NCI-H1930 (cell line): ENCODE measurements at places on chromosomes 3 and 15.

GRCh38 chr3:196650740-196651311, 11.3 kb downstream of the NRROS start:
- no peak for DNase-seq

GRCh38 chr15:73225358-73226015, 143.3 kb downstream of the HCN4 start:
- DNase-seq = no peak

- DNase-seq = no peak
Measured at GRCh38 chr15:30953731-30954378, 37.6 kb downstream of the MTMR10 start.

GRCh38 chr3:179449636-179450035, 1.6 kb downstream of the GNB4 start:
- no peak for DNase-seq

DNA sequence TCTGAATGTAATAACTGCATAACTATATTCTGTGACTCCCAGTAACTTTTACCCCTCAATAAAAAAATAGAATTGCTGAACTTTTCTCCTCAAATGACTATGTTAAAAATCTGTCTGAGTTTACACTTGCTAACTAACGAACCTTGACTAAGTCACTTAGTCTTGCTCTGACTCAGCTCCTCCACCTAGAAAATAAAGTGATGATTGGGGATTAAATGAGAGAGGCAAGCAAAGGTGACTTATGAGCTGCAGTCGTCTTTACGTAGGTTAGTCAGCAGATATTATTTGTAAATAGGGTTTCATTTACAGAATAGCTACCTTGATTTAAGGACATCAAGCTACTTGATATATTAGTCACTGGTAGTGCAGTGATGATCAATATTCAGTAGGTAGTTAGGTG, 476.9 kb downstream of the MECOM start:
- DNase-seq = no peak

- no peak for DNase-seq
Measured at GRCh38 chr3:157857440-157857839, 248.8 kb downstream of the SHOX2 start.

- no peak for DNase-seq
Measured at GRCh38 chr3:70855149-70855548, 542.7 kb upstream of the MDFIC2 start.

DNA sequence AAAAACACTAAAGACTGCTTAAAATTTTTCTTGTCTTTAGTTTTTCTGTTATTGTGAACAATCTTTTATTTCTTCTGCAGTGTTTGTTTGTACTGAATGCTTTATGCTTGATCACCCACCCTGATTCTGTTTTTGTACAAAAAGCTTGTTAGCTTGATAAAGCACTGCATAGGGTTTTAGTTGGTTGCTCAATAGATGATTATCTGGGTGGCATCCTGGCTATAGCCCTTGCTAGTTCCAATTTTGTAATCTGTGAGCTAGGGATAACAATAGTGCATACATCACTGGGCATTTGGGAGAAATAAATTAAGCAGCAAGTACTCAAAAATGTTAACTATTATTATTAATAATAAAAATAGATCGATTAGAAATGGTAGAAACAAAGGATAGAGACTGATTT, 102.3 kb downstream of the ZPLD1 start:
- no peak for DNase-seq

DNA sequence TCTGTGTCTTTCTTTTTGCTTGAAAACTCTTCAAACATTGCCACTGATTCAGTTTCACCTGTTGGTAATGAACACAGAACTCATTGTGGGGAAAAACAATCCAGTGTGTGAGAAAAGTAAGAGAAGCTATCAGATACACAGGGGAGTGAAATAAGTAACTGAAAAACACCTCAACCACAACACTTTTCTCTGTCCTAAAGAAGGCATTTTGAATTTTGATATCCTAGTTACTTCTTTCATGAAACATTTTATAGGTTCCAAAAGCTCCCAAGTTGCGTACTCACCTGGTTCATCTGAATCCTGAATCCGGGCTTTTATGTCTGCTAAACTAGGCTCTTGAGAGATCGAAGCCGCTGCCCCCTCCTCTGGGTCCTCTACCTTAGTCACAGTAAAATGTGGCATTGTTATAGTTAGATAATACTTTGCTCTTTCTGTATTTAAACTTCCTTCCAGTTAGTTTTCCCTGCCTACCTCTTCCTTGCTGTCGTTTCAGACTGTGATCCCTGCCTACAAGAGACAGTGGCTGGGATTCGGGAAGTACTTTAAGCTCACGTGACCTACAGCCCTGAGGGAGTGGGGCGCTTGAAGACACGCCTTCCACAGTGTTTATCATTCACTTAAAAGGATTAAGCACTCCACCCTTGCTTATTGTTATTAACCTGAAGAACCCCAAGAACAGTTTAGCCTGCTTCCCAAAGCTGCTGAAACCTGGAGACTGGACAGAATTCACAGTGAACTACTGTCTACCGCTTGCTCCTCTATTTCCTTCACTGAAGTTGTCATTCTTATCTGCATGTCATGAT, 19.1 kb downstream of the SLC12A6 start:
- DNase-seq = no peak

DNA sequence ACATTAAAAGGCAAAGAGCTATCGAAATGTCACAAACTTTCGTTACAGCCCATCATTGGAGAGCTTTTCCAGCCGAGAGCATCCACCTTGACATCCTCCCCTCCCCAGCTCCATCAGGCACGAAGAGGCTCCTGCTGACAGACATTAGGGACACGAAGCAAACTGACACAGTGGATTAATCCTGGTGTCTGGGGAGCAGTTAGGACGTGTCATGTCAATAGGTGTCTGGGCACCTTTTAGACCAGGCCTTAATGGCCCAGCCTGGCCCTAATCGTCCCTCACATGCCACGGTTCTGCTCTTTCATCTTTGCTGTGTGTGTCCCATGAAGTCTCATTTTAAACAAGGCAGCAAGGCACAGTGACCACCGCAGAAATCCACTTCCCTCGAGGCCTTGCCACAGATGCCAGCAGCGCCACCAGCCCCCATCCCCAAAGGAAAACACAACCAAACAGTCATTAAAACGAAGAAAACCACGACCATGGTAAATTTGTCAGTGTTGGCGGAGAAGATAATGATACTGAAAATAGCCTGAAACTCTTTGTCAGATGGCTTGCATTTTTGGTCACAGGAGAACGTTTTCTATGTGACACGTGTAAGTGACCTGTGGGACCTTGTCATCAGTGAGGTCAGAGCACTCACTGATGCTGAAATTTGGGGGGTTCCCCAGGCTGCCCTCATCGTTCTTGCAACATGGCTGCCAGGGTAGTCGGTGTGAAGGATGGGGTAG, 16.3 kb upstream of the PCSK6 start:
- DNase-seq = no peak

DNA sequence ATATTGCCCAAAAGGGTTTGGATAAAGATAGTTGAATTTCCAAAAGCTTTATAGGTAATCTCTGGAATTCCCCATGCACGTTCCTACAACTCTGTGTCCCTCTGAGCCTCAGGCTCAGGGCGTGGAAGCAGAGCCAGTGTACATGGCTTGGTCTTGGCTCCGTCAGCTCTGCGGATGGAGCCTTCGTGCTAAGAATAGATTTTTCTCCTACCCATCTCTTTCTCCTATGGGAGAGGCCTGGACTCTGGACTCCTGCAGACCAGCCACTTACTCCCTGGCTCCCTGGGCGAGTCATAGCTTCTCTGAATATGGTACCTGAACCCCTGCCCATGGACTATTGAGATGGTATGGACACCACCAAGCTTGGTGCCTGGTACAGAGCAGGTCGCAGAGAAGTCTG, 99.9 kb downstream of the EEFSEC start:
- no peak for DNase-seq

DNA sequence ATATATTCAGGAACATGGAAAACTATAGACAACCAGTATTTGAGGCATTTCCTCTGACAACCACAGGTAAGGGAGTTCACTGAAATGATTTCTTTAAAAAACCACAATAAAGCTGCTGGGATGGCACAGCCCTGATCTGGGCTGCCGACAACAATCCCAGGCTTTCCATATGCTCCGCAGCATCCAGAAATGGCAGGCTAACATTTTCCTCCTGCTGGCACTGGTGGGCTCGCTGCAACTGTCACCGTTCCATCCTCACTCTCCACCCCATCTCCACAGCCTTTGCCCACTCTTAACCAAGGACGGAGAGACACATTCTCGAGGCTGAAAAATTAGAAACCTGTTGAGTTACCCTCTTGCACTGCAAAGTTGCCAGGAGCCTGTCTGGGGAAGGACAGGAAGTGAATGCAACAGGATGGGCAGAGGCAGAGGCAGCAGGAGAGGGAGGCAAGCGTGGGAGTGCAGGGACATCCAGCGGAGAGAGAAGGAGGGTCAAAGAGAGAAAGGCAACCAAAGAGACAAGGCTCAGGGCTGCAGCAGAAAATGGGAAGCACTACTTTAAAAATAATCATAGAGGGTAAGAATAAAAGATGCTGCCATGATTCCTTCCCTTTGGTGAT, 79.0 kb upstream of the ARRDC4 start:
- DNase-seq = no peak

- no peak for DNase-seq
Measured at GRCh38 chr15:84915606-84915958, 31.1 kb downstream of the SLC28A1 start.

- no peak for DNase-seq
Measured at GRCh38 chr3:19559724-19560442, 374.1 kb downstream of the EFHB start.

- no peak for DNase-seq
Measured at GRCh38 chr3:10015461-10015904, 10.8 kb upstream of the FANCD2 start.

- no peak for DNase-seq
Measured at GRCh38 chr3:40705663-40706062, 180.9 kb downstream of the ZNF621 start.

- DNase-seq = no peak
Measured at GRCh38 chr15:88636050-88636449, 2.8 kb upstream of the ISG20 start.

- no peak for DNase-seq
Measured at GRCh38 chr3:31776016-31776415, 205.0 kb downstream of the OSBPL10 start.

- DNase-seq = no peak
Measured at GRCh38 chr3:72368331-72368975, 479.8 kb downstream of the SHQ1 start.

GRCh38 chr3:43152649-43153048, 46.8 kb upstream of the POMGNT2 start:
- no peak for DNase-seq

- DNase-seq = no peak
Measured at GRCh38 chr15:98751767-98752166, 103.4 kb downstream of the IGF1R start.

DNA sequence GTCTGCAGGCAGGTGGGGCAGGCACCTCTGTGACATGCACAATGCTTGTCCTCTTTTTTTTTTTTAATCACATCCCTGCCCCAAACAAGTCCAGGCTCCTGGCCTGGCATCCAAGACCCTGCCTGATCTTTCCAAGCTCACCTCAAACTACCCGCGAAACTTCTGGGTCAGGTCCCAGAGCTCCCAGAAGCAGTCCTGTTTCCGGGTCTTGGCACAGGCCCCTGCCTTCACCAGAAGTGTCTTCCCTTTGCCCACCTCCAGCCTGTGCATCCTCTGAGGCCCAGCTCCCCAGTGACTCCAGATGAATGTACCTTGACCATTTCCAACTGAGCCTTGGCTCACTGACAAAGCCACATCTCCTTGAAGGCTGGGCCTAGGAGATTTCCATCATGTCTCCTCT, 23.0 kb downstream of the PLA2G4E start:
- DNase-seq = no peak

- DNase-seq = no peak
Measured at GRCh38 chr3:128068156-128068620, 16.0 kb downstream of the SEC61A1 start.

DNA sequence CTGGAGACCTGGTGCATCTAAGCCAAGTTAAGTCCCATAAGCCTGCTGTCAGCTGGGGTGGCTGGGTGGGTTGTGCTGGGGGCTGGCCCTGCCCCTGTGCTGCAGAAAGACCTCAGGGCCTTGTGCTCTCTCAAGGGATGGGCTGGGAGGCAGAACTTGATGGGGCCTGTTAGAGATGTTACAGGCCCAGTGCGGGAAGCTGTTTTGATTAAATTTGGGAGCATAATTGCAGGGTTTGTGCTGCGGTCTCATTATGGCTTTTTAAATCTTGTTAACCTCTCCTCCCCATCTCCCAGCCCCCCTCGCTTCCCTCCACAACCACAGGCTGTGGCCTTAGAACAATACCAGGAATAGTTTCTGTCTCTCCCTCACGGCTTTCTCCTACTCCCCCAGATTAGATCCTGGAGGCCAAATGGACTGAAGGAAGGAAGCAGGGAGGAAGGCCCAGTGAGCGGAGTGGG, 87.6 kb upstream of the TLE3 start:
- no peak for DNase-seq

DNA sequence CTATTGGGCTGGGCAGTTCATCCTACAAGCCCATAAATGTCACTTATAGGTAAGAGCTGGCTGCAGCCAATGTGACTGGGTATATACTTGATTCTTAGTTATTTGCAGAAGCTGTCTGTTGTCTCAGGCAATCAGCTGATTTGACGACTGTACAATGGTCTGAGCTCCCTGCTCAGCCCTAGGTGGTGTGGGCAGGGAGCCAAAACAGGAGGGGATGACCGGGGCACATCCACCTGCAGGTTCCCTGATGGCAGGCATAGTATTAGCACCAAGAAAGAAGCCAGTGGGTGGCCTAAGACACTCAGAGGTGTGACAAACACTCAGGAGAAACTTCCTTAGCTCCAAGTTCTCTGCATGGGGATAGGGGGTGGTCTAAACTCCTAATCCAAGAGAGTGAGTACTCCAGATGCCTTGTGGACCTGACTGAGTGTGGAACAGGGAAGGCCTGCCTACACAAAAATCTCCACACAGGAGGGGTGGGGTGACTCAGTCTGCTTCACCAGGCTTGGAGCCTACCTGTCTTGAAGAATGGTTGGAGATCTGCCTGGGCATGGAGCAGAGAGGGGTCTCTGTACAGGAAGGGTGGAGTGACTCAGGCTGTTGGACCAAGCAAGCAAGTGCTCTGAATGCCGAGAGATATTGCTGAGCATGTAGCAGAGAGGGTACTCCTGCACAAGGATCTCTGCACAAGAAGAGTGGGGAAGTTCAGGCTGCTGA, 690.4 kb upstream of the NAALADL2 start:
- no peak for DNase-seq

GRCh38 chr3:193982258-193982659, 153.7 kb upstream of the HES1 start:
- no peak for DNase-seq

DNA sequence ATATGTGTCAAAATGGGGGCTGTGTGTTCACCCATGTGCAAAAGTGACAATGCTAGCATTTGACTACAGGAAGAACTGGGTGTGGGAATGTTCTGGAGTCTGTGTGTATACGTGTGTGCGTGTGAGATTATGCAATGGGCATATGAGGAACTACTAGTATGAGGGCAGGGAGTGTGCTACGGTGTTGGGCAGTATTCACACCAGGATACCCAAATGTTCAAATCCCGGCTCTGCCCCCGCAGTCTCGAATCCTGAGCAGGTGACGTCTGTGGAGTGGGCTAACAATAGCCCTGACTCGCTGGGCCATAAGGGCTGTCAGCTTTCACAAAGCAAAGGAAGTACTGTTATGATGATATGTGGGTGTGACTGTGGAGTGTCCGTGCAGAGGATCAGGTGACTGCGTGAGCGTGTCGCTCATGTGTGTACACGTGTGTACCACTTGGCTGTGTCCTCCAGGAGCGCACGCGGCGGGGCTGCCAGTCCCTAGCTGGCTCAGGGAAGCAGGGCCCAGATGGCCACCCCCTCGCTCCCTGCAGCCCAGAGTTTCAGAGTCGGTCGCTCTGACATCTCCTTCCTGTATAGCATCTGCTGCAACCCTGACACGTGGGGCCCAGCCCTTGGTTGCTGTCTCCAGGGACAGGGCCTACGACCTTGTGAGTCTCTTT, 27.2 kb downstream of the IQSEC1 start:
- no peak for DNase-seq

GRCh38 chr3:160852856-160853255, 96.8 kb downstream of the PPM1L start:
- DNase-seq = no peak
